Pulmonary artery endothelial cell (primary cell): ENCODE measurements at places on chromosomes 5 and 9. TPM values are rescaled to one million over a fixed set of nuclear protein-coding genes. Genes with fewer than 3 reads are reported as not detected.
A peak's percentile ranks its signal among the peaks of the same experiment; 100 is the strongest.

- DNase-seq, result no peak
These were observed 28.0 kb upstream of the ERAP1 start for GRCh38 chr5:96835791-96836191.

DNA sequence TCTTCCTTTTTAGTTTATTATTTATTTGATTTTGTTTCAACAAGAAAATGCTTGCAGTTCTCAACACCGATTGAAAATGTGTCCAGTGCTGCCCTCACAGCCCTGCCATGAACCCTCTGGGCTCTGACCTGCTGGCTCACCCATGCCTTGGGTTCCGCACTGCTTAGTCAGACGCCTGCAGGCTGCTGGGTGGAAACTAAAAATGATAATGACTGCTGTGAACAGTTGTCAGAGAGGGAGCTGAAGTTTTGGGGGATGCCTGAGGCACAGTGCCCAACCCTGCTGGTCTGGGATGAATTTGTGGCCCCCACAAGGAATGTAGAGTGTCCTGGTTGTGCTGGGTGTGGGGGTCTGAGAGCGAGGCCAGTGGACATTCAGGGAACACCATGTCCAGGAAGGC is 22.2 kb upstream of the CFAP157 start:
- DNase-seq, result no peak

DNA sequence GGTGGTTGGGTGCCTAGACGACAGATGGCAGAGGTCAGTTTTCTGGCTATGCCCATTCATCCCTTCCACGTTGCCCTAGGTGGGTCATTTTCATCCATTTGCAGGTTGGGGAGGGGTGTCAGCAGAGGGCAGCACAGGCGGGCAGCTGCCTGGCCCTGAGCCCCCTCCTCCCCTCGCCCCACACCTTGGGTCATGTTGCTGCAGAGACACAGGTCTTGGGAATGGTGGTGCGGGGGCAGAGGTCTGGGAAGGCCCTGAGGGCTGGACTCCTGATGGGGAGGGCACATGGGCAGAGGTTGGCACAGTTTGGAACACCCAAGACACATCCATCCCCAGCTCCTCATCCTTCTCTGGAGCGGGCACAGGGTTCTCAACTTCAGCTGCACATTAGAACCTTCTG is 103.2 kb upstream of the LMX1B start:
- DNase-seq, result no peak

- peak; percentile 36 for DNase-seq
These were observed 51.1 kb upstream of the LHFPL2 start for GRCh38 chr5:78699552-78700153.

DNA sequence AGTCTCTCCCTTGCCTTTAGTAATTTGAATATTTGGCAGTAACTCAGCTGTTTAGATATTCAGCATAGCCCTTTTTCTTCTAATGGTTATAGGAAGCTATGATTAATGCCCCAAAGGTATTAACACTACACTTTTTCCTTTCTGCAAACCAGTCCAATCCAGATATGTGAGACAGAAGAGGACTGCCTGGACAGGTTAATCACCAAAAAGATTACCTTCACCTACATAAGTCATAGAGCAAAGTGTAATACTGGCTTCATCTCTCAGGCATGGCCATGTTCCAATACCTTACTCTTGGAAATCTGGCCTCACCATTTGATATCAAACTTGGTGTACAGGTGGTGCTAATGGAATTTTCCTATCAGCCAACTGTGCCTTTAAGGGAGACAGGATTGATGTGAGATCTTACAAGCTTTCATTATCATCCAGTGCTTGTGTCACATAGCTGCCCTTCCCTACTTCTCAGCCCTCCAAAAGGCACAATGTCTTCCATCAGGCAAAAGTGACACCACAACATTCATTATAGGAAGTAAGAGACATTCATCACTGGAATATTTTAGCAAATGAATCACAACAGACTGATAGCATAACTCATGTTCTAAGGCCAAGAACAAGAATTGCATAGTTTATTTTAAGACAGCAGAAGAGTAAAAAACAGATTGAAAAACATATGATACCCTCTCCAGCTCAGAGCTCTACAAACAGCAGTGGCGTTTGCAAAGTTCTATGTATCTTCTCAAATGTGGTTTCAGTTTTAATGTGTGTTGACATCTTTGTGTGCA is 91.2 kb upstream of the PAM start:
- DNase-seq, result no peak

DNA sequence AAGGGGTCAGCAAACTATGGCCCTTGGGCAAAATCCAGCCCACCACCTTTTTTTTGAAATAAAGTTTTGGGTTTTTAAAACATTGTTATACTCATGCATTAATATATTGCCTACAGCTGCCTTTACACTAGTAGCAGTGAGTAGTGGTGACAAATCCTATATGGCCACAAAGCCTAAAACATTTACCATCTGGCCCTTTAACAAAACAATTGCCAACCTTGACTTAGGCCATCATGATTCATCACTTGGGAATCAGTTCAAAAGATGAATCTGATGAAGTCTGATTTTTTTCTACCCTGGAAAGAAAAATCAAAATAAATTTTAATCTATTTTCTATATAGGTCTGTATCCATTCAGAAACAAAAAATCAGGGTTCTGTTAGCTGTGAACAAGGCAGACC is 484.9 kb downstream of the BNC2 start:
- no peak for DNase-seq

DNA sequence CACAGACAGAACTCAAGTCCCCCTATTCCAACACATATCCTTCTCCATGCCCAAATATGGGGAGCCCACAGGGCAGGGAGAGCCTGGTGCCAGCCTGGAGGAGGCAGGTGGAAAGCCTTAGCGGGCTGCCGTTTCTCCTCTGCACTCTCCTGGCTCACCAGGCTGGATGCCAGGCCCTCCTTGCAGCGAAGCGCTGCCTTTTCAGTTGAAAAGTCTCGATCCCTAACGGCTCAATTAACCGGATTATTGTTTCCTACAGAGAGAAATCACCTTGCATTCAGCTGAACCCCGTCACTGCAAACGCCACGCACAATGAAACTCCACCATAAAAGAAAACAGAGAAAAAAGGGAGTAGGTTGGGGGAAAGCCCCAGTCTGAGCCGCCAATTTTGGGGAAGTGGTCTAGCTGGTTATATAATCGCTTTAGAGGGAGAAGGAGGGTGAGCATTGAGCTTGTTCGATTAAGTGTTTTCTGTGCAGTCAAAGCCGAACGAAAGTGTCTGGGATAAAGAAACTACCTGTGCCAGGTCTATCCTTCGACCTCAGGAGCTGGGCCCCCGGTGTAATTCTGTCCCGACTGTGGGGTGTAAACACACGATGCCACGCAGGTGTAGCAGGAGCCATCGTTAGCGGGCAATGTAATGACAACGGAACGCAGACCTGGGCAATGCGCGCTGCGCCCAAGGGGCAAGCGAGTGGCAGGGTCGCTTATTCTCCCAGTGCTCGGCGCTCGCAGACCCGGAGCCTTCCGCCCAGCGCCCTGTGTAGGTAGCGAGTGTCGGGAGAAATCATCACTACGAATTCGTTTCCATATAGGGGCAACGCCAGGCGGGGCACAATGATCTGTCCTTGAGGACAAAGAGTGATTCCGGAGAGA is 3.8 kb downstream of the BARHL1 start:
- DNase-seq, result no peak

GRCh38 chr5:77546-77945 is 14.4 kb upstream of the PLEKHG4B start:
- no peak for DNase-seq

- DNase-seq, result no peak
These were observed 15.1 kb upstream of the NCS1 start for GRCh38 chr9:130157079-130157478.

GRCh38 chr9:96161819-96162218 is 140.2 kb downstream of the HSD17B3 start:
- DNase-seq, result no peak

GRCh38 chr9:87796196-87796595 is 70.3 kb downstream of the CTSL start:
- DNase-seq, result no peak

DNA sequence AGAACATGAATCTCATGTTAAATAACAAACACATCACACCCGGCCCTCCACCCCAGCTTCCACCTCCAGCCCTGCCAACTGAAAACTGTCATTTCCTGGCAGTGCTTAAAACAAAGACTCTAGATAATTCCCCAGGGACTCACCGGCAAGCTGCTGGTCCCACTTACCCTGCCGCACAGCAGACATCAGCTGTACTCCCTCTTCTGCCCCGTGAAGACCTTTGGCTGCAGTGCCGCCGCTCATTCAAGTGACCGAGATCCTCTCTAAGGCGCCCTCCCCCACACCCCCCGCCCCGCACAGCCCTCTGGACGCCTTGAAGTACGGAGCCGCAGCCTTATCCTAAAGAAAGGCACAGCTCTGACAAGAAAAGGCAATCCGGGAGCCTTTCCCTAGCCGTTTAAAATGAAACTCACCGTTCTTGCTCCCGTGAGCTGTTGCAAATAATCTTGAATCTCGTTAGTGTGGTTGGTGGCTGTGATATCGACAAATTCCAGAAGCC is 434 bp downstream of the GLRX start:
- DNase-seq, result peak; percentile 32

DNA sequence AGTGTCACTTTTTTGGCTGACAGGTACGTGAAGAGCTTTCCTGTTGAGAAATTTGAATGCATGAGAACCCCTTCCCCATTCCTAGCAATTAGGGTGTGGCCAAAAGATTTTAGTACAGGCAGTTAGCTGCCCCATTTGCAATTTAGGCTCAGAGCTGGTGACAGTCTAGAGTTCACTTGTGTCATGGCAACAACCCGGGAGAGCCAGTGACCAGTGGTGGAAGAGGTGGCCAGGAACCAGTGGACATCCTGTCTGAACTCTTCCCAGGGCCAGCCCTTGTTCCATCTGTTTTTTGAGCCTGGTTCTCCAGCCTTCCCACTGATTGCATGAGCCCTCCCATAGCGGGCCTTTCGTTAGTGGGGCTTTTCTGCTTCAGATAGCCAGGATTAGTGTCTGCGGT is 2.5 kb upstream of the NEUROG1 start:
- DNase-seq, result no peak

Gene NSMF
- total RNA-seq, result 20.6 and 23.9 TPM in 2 replicates

Gene PAIP1
- 85.5 and 97.8 TPM in 2 replicates for total RNA-seq

Gene SLC2A8
- 9.4 and 10.1 TPM in 2 replicates for total RNA-seq

Gene SLC34A1
- total RNA-seq, result not detected in 2 replicates

Gene RPL12
- total RNA-seq, result 1,065 and 1,838 TPM in 2 replicates

Gene PRRX2
- total RNA-seq, result not detected in 2 replicates

Gene MLANA
- not detected in 2 replicates for total RNA-seq

Gene FRMD3
- 11.5 and 17.2 TPM in 2 replicates for total RNA-seq

Gene ZNF454
- 0.40 and 0.92 TPM in 2 replicates for total RNA-seq

Gene ROR2
- total RNA-seq, result not detected in 2 replicates

Gene GPR150
- total RNA-seq, result 0.20 and 0.32 TPM in 2 replicates
